Kidney epithelial cell (primary cell): ENCODE measurements at places on chromosomes 12 and 14.

GRCh38 chr12:40376533-40377267 lies 151.9 kb downstream of the LRRK2 start:
- DNase-seq = no peak

DNA sequence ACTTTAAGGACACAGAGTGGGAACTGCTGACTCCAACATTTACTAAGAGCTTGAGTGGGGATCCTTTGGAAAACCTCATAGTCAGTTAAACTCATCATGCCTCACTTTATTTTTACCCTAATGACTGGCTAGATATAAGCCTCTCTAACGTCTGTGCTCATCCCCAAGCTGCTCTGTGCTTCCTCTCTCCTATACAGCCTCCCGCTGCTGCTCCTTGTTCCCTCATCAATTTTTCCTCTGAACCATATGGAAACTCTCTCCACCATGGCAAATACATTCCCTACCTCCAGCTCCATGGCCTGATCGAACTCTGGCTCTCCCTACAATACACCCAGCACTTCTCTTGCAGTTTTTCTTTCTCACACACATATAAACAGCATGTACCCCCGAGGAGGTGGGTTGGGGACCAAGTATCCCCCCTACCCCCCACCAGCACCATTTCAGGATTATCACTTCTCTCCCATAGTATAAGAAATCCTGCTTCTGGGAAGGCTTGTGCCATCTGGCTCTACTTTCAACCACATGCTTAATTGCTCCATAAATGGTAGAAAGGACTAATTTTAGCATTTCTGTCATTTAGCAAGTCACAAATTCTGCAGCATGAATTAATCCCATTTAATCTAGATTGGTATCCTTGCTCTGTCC lies 39.2 kb upstream of the DYRK2 start:
- DNase-seq = no peak

DNA sequence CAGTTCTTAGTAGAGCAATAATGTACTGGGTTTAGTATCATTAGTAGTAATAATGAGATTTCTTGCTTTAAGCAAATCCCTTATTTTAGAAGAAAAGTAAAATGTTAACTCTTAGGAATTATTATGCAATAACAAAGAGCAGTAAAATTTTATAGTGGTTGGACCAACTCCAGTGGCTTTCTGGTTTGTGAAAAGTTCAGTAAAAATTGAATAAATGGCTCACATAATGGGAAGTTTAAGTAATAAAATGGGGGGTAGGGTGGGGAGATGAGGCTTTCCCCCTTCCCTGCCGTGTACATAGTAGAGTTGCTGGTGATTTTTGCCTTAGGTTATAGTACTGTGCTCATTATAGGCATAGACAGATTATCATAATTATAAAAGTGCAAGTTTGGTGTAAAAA lies 250.5 kb upstream of the ATP2B1 start:
- DNase-seq = no peak

- DNase-seq = no peak
Measured at GRCh38 chr12:89721291-89721987, 12.8 kb upstream of the ATP2B1 start.

DNA sequence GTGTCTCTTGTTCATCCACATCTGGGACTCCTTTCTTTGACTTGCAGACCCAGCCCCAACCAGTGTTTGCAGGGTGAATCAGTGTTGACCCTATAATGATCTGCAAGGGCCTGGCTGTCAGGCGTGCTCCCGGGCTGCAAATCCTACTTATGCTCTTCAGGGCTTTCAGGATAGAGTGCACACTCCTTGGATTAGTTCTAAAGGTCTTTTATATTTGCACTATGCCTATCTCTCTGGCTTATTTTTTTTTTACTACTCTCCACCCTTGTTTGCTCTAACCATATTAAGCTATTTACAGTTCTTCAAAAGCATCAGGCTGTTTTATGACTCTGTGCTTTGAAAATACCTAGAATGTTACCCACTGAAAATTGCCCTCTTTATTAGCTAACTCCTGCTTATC lies 4.3 kb upstream of the PRICKLE1 start:
- no peak for DNase-seq

GRCh38 chr12:6387541-6387940 lies 3.6 kb downstream of the LTBR start:
- DNase-seq = no peak

DNA sequence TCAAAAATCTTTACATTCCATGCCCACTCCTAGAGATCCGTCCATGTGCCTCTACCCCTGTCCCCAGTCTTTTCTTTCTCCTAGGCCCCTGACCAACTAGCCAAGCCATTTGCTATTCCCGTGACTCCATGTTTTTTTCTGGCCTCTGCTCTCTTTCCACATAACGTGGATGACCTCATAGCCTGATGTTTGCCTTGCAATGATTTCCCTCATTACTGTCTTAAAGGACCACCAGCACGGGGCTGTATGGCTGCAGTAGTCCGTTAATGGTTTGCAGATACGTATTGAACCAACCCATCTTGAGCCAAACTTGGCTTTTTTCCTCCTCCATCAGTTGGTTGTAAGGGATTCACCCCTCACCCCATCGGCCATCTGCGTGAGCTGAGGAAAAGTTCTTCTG lies 226.0 kb downstream of the PCNX1 start:
- no peak for DNase-seq

GRCh38 chr12:59414051-59414450 lies 181.8 kb upstream of the SLC16A7 start:
- no peak for DNase-seq

DNA sequence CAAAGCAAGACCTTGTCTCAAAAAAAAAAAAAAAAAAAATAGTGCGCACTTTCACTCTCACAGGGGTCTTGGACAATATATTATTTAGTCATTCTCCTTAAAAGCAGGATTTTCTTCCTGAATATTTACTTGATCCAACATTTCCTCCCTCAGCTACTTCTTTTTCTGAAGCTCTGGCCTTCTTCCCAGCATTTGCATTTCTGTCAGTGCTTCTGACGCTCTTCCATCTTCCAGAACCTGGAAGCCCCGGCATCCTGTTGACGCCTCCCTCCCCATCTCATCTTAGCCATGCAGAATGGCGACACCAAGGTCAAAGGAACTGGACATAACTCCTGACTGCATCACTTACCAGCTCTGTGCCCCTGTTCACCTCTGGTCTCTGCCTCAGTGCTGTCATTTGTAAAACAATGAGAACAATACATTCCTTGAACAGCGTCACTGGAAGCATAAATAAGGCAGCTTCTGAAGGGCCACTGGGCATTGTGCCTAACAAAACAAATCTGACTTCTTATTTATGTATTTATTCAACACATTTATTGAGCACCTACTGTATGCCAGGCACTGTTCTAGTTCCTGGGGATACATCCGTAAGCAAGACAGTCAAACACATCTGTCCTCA lies 90.9 kb upstream of the MDM1 start:
- no peak for DNase-seq
